Panc1 (cell line): ENCODE measurements at places on chromosomes 5 and 9. TPM values are rescaled to one million over a fixed set of nuclear protein-coding genes. Genes with fewer than 3 reads are reported as not detected.
A peak's percentile ranks its signal among the peaks of the same experiment; 100 is the strongest.

Gene ABLIM3
- total RNA-seq = 12.9 TPM

Gene MOB3B
- total RNA-seq = 0.03 TPM

Gene CDH9
- 0.10 TPM for total RNA-seq

Gene SPINK7
- not detected for total RNA-seq

Gene DNAJB5
- total RNA-seq = 9.7 TPM

Gene MCIDAS
- 2.9 TPM for total RNA-seq

Gene FCN2
- not detected for total RNA-seq

Gene BAAT
- 0.08 TPM for total RNA-seq

Gene RFK
- 33.2 TPM for total RNA-seq

Gene CDH10
- 0.72 TPM for total RNA-seq

Gene PRLR
- 0.46 TPM for total RNA-seq

Gene TAL2
- not detected for total RNA-seq

Gene C9orf153
- total RNA-seq = not detected

Gene INSYN2B
- 0.28 TPM for total RNA-seq

DNA sequence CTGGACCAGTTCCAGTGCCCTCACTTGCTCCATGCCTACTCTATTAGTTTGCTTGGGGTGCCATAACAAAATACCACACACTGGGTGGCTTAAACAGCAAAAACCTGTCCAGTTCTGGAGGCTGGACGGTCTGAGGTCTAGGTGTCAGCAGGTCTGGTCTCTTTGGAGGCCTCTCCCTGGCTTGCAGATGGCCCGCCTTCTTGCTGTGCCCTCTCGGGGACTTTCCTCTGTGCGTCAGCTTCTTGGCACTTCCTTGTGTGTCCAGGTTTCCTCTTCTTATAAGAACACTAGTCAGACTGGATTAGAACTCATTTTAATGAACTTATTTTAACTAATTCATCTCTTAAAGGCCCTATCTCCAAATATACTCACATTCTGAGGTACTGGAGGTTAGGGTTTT, 97.2 kb downstream of the CARTPT start:
- H3K4me1 ChIP-seq = no peaks in the 10 kb centered on the region
- no peak overlapping the region for H3K27ac ChIP-seq
- H3K36me3 ChIP-seq = no peaks in the 10 kb centered on the region
- H3K27me3 ChIP-seq = peaks cover 2% of the 10 kb centered on the region; the same call in 1 of the 2 replicates
- DNase-seq = no peak

DNA sequence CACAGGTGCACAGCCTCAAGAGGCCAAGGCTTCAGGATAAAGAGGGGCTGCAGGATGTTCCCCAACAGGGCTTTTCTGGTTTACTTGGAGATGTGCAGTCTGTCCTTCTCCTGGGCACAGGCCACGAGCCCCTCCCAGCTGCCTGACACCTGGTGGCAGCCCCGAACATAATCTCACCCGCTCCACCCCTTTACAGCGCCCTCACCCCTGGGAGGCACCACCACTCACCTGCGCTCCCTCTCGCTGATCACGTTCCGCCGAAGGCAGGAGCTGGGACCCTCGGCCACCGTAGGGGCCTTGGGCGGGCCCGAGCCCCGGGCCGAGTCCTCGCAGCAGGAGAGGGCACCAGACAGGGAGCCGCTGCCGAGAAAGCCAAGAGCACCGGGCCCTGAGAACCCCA, 514 bp downstream of the SOHLH1 start:
- no peaks in the 10 kb centered on the region for H3K27me3 ChIP-seq
- H3K27ac ChIP-seq = no peak overlapping the region
- no peak for DNase-seq
- H3K36me3 ChIP-seq = no peaks in the 10 kb centered on the region
- no peaks in the 10 kb centered on the region for H3K4me1 ChIP-seq
- H3K4me3 ChIP-seq = no peak overlapping the region

- no peaks in the 10 kb centered on the region for H3K27me3 ChIP-seq
- H3K4me3 ChIP-seq = no peak overlapping the region
- no peaks in the 10 kb centered on the region for H3K36me3 ChIP-seq
- no peaks in the 10 kb centered on the region for H3K4me1 ChIP-seq
- DNase-seq = no peak
- no peak overlapping the region for H3K27ac ChIP-seq
These were observed 572.1 kb downstream of the CHSY3 start for GRCh38 chr5:130476325-130476724.

DNA sequence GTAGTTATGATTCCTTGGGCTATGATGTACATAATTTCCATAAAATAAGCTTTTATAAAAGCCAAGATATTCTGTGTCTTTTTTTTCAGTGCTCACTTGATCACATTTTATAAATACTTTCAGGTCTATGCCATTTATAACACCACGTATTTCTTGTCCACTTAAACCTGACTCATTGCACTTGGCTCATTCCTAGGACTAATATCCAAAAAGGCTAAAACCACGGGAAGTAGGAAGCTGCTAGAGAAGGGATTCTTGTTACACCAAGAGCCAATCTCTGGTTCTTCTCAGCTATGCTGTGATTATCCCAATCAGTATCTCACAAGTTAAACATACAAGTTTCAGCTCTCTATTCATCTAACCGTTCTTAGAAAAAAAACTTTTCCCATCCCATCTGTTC, 80.4 kb upstream of the CDH6 start:
- no peak overlapping the region for H3K27ac ChIP-seq
- no peaks in the 10 kb centered on the region for H3K27me3 ChIP-seq
- no peak overlapping the region for H3K4me3 ChIP-seq
- no peaks in the 10 kb centered on the region for H3K4me1 ChIP-seq
- no peak for DNase-seq

GRCh38 chr5:126339215-126339805, 83.9 kb upstream of the GRAMD2B start:
- no peaks in the 10 kb centered on the region for H3K27me3 ChIP-seq
- H3K27ac ChIP-seq = peak overlapping the region; percentile 72; the same call in 1 of the 2 replicates
- no peak overlapping the region for H3K4me3 ChIP-seq
- peak; percentile 28 for DNase-seq

GRCh38 chr5:96657068-96657467, 5.1 kb upstream of the CAST start:
- H3K4me1 ChIP-seq = peaks cover 7% of the 10 kb centered on the region; the same call in 1 of the 2 replicates
- H3K27ac ChIP-seq = no peak overlapping the region
- H3K36me3 ChIP-seq = no peaks in the 10 kb centered on the region
- H3K4me3 ChIP-seq = no peak overlapping the region
- peak; percentile 80 for DNase-seq

- H3K27me3 ChIP-seq = peaks cover 5% of the 10 kb centered on the region
- H3K27ac ChIP-seq = no peak overlapping the region
- no peak overlapping the region for H3K4me3 ChIP-seq
- H3K36me3 ChIP-seq = no peaks in the 10 kb centered on the region
- no peak for DNase-seq
- H3K4me1 ChIP-seq = no peaks in the 10 kb centered on the region
These were observed 74.4 kb downstream of the SLC28A3 start for GRCh38 chr9:84266087-84266561.

GRCh38 chr5:117299224-117299935, 724.8 kb upstream of the SEMA6A start:
- DNase-seq = no peak
- H3K4me3 ChIP-seq = no peak overlapping the region
- H3K27me3 ChIP-seq = no peaks in the 10 kb centered on the region
- H3K36me3 ChIP-seq = no peaks in the 10 kb centered on the region

GRCh38 chr5:176660530-176660859, 13.2 kb downstream of the TSPAN17 start:
- H3K4me3 ChIP-seq = no peak overlapping the region
- no peaks in the 10 kb centered on the region for H3K27me3 ChIP-seq
- H3K27ac ChIP-seq = no peak overlapping the region

DNA sequence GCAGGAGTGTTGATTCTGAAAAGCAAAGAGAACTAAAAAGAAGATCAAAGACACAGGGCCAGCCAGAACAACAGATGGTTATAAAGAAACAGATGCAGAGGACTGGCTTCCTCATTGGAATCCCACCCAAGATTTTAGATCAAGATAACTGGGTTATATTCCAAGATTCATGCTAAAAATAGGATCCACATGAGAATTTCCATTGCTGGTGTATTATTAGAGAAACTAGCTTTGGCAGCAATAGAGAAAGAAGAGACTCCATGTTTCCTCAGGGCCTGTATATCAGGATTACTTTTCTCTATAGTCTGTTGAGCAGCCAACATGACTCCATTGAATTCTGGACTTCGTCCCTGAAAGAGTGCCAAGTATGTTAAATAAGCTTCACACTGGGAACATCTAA, 367.3 kb downstream of the TUSC1 start:
- H3K4me1 ChIP-seq = no peaks in the 10 kb centered on the region
- no peak overlapping the region for H3K27ac ChIP-seq
- DNase-seq = no peak
- H3K4me3 ChIP-seq = no peak overlapping the region
- H3K36me3 ChIP-seq = no peaks in the 10 kb centered on the region

DNA sequence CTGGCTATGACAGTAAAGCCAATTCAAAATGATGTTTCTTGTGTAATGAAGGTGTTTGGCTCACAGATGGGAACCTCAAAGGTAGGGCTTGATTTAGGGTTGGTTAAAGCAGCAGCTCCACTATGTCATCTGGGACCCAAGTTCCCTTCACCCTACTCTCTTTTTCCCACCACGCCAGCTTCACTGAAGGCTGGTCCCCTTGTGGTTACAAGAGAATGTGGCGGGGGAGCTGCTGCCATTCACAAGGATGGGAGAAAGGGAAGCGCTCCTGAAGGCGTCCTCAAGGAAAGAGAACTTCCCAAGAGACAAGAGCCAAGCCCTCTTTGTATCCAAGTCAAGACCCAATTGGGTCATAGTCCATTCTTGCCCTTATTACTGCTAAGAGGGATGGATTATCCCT, 72.7 kb downstream of the NTRK2 start:
- no peaks in the 10 kb centered on the region for H3K4me1 ChIP-seq
- H3K4me3 ChIP-seq = no peak overlapping the region
- DNase-seq = no peak

DNA sequence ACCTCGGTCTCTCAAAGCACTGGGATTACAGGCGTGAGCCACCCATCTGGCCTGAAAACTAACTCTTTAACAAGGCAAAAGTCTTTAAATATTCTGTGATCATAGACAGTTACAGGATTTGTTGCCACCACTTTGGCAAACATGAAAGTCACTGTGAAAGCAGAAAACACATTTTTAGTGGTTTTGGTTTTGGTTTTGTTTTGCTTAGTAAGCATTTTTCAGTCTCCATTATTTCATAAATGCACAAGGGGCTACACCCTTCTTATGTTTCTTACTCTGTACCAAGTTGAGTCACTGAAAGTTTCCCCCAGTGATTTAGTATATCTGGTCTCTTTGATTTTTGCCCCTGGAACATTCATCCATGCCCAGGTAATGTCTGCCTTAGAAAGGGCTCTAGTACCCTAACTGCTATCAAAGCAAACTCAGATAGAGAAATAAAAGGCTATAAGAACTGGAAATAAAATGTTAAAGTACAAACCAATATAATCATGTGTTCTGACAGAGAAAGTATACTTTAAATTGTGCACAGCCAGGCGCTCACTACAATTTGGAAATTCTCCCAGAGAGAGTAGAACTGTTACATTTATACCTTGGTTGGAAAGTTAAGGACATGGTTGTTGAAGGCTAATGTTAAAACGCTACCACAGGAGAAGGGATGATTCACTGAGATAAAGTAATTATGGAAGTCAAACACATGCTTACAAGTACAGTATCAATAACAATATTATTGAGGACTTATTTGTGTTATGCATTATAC, 1022.5 kb upstream of the DMAC1 start:
- no peaks in the 10 kb centered on the region for H3K4me1 ChIP-seq
- no peak for DNase-seq
- no peak overlapping the region for H3K27ac ChIP-seq
- no peaks in the 10 kb centered on the region for H3K36me3 ChIP-seq

DNA sequence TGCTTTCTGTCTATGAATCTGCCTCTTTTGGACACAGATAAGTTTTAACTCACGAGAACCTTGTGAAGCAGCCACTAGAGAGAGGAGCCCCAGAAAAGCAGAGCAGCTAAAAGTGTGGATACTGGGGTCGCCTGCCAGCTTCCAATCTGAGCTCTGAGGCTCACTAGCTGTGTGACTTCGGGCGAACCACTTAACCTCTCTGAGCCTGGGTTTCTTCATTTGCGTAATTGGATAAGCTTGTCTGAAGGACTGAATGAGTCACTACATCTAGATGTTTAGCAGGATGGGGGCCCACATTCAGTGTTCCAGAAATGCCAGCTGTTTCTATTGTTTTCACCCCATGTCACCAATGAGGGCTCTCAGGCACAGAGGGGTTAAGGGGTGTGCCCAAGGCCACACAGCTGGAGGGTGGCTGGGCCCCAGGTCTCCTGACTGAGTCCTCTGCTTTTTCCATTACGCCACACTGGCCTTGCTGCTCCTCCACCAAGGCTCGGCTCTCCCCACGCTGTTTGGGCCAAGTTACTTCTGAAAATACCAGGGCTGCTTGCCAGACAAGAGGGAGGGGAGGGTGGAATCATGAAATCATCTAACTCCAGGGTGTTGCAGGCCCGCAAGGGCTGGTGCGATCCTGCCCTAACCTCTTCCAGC, 36.2 kb downstream of the SH3PXD2B start:
- no peak overlapping the region for H3K4me3 ChIP-seq
- DNase-seq = no peak
- no peaks in the 10 kb centered on the region for H3K27me3 ChIP-seq
- H3K4me1 ChIP-seq = peaks cover 7% of the 10 kb centered on the region; the same call in 1 of the 2 replicates
- no peak overlapping the region for H3K27ac ChIP-seq

GRCh38 chr9:78928625-78929405, 631.9 kb downstream of the PSAT1 start:
- DNase-seq = no peak
- H3K27ac ChIP-seq = no peak overlapping the region
- H3K27me3 ChIP-seq = no peaks in the 10 kb centered on the region
- H3K36me3 ChIP-seq = no peaks in the 10 kb centered on the region
- no peaks in the 10 kb centered on the region for H3K4me1 ChIP-seq

DNA sequence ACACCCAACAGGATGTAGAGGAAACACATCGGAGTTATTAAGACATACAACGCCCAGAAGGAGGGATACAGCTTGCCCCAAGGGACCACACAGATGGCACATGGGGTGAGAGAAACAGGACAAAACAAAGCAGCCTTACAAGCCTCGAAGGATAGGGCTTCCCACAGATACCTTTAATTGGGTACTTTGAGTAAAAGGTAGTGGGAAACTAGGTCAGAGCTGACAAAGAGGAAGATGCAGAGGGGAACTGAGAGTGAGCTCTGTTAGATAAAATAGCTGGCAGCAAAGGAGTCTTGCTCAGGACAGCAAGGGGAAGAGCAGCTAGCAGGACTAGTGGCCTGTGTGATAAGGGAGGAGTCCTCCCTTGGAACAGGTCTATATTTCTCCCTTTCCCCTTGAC, 48.2 kb downstream of the OTP start:
- no peak for DNase-seq
- H3K27ac ChIP-seq = no peak overlapping the region
- H3K4me3 ChIP-seq = no peak overlapping the region

DNA sequence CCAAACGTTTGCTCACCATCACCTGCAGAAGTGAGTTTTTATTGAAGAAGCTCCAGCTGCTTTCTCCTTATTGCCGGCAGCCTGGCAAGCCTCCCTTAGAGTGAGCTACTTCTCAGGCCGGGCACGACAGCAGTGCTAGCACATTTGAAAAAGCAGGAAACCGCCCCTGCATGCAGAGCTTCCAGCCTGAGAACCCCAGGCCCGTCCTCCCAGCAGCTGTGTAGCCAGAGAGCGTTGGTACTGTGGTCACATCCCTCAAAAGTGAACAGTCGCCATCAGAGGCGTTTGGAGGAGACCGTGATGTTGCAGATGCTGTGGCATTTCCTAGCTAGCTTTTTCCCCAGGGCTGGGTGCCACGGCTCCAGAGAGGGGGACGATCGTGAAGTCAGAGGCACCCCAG, 23.5 kb downstream of the SLC25A25 start:
- DNase-seq = no peak
- no peaks in the 10 kb centered on the region for H3K36me3 ChIP-seq
- H3K4me3 ChIP-seq = peak overlapping the region; percentile 13; the same call in 1 of the 2 replicates
- H3K27ac ChIP-seq = no peak overlapping the region
- no peaks in the 10 kb centered on the region for H3K27me3 ChIP-seq
